ENCODE measurements at places on chromosomes 4 and X.
A peak's percentile ranks its signal among the peaks of the same experiment; 100 is the strongest.

DNA sequence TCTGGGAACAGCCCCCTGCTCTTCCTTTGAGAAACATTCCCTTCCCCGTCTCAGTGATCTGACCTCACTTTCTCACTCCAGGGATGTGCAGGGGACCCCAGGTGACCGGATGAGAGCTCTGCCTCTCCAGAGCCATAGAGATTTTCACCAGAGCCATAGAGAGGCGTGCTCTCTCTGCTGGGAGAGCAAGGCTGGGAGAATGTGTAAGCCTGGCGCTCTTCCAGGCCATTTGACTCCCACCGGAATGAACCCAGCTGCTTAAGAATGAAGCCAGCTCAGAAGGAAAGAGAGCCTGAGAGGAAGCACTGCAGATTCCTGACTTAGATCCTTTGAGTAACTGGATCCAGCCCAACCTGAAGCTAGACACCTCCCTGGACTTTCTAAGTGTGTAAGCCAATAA, 106.4 kb downstream of the DHX15 start:
- DNase-seq, result peak; percentile 81

DNA sequence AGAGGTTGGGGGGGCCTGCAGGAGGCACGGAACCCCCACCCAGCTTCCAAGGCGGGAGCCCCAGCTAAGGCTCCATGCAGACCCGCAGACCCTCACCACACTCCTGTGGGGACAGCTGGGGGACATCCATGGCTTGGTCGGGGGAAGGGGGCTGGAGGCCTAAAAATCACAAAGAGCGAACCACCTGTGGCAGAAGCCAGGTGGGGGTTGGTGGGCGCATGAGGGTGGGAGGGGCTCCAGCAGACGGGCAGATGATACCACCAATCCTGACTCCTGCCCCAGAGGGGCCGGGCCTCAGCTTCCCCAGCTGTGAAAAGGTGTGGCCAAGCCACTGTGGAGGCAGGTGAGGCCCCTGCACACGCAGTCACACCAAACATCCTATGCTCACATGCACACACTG, 111.6 kb downstream of the FAM53A start:
- no peak for DNase-seq

- no peak for DNase-seq
Observed at GRCh38 chr4:56783986-56784385, 37.5 kb downstream of the SPINK2 start.

DNA sequence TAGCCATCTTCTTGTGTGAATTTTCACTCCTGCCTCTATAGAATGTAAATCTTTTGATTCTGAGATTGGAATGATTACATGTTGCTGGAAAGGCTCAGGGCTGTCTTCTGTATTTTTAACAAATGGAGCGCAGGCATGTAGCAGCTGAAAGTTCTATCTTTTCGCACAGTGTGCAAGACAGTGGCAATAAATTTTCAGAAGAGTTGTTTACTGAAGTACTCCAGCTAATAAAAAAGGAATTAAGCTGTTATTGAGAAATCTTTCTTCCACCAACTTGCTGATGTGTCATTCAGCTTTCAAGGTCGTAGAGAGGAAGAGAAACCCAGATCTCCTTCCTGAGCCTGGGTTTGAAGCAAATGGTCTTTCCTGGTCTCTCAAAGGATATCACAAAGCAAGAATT, 122.0 kb upstream of the PUDP start:
- DNase-seq, result no peak

GRCh38 chrX:101686574-101686973, 26.9 kb upstream of the ARMCX2 start:
- no peak for DNase-seq

DNA sequence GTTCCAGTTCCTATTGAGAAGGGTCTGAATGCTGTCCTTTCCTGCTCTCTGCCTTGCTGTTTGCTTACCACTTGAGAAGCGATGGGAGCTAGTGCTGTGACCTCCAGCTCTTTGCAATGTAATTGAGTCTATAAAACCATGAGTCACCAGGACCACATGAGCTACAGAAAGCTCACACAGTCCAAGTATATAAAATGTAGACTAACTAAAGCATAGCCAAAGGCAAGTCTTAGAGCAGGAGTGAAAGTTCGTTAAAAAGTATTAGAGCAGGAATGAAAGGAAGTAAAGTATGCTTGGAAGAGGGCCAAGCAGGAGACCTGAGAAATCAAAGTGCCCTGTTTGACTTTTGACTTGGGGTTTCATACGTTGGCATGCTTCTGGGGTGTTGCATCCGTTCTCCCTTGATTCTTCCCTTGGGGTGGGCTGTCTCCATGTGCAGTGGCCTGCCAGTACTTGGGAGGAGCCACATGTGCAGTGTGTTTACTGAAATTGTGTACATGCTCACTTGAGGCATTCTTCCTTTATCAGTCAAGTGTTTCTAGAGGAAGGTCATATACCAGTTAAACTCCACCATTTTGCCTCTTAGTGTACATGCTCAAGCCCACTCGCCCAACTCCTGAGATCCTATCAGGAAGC, 71.3 kb upstream of the KIT start:
- no peak for DNase-seq

- no peak for DNase-seq
Observed at GRCh38 chr4:53885668-53886067, 178.7 kb downstream of the CHIC2 start.

- DNase-seq, result no peak
Observed at GRCh38 chr4:127229855-127230608, 402.7 kb upstream of the INTU start.

- no peak for DNase-seq
Observed at GRCh38 chr4:145153181-145153903, 27.0 kb downstream of the OTUD4 start.

GRCh38 chrX:67780694-67781109, 236.9 kb downstream of the AR start:
- DNase-seq, result peak; percentile 39

DNA sequence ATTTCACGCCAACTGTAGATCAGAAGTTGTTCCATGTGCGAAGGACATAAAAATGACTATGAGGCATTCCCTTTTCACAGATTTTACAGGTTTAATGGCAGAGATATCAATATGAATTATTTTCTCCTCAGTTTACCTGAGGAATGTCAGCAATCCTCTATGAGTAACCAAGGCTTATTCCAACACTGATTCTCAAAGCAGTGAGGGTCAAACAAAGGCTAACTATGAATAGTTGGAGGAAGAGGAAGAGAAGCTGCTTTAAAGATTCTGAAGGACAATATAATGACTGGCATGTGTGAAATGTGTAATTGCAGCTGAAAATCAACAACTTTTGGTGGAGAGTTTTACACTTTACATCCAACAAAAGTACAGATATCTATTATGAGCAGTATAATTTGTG, 29.1 kb downstream of the NAF1 start:
- DNase-seq, result no peak

DNA sequence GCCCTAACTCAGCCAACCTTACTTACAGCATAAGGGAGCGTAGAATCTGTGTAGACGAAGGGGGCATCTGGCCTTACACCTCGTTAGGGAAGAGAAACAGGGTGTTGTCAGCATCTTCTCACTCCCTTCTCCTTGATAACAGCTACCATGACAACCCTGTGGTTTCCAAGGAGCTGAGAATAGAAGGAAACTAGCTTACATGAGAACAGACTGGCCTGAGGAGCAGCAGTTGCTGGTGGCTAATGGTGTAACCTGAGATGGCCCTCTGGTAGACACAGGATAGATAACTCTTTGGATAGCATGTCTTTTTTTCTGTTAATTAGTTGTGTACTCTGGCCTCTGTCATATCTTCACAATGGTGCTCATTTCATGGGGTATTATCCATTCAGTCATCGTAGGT, 14.6 kb downstream of the PLP1 start:
- DNase-seq, result no peak

DNA sequence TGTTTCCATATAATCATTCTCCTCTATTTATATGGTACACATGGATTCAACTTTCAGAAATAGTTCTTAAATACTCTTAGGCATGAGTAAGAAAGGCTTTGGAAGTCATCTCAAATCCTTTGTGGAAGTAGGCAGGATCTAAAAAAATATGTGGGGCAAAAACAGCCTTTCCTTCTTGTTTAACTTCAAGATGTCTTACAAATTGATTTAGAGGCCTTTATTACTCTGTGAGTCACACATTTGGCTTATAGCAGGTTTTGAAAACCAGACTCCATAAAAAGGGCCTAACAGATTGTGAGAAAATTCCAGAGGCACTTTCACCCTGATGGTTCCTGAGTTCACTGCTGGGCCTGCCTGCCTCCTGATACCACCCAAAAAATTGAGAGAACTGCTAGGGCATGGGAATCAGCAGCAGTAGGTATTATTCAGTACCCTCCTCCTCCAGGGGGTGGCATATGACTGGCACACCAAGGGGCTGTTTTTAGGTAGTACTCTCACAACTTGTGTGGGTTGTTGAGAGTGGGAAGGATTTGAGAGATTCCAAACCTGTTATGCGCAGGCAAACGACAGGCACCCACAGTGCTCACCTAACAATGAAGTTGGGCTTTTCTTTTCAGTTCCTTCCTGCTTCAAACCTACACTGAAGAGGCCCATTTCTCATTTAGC, 162.7 kb upstream of the MBNL3 start:
- DNase-seq, result no peak

- DNase-seq, result no peak
Observed at GRCh38 chr4:119026662-119027444, 108.8 kb upstream of the MYOZ2 start.

- no peak for DNase-seq
Observed at GRCh38 chrX:54184474-54184873, 1.4 kb upstream of the FAM120C start.

DNA sequence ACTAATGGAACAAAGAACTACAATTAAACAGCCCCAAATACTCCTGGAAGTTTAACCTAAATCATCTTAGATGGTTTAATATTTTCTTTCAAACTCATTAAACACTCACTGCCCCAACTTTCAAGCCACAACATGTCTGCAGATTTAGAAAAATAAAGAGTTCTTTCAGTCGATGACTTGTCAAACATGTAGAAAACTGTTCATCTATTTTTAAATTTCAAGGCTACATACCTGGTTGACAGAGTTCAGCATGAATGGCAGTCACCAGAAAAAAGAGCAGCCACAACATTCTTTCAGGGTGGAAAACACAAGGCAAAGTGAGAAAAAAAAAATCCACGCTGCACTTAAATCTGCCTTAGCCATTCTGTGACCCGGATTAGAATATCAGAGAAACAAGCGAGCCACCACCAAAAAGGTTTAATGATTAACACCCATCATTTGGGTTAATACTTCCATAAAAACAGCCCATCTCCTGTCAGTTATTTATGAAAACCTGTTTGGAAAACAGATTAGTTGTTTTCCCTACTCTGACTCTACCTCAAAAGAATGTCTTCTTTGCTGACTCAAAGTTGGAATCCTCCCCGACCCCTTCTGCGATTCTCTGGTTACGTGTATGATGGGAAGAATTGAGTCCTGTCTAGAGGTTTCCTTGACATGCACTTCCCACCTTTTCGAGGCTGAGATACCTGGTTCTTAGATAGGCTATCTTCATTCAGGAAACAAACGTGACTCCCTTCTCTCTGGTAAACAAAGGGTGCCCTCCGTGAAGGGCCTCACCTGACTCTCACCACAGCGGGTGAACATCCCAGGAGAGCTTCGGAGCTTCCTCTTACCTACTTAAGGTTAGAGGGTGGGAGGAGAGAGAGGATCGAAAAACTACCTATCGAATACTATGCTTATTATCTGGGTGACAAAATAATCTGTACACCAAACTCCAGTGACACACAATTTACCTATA, at the start of gene CLTRN:
Gene CLTRN (minus strand): TSS at position 319 of the 958 bp plus-strand sequence. CDS start 30 bp downstream, at position 289.
- DNase-seq, result no peak

GRCh38 chrX:77776659-77777058, 9.4 kb downstream of the ATRX start:
- DNase-seq, result no peak

DNA sequence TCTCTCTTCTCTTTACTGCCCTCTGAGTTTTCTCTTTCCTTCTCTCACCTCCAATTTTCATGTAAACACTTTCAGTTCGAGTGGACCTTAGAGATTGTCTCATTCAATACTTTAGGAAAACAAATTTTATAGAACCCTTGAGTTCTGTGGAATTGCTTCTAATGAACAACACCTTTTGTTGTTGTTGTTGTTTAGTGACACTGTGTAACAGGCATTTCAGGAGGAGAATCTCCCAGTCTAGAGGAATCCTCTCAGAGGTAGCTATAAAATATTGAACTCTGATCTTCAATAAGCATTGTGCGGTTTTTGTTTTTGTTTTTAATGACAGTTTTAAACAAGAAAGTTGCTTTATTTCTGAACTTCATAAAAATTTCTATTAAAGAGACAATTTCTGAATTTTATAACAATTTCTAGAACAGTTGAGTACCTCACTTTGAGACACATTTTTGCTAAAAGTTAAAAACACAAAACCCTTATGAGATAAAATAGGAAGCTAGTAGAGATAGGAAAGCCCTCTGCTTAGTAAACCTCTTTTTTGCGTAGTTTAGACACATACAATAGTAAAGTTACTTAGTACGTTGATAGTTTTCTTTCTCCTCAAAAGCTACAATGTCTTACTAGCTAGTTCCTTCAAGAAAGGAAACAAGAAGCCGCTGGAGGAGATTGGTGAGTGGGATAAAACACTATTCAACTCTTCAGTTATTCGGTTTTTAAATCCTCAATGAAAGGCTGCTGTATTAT, 38.8 kb downstream of the CLCN3 start:
- no peak for DNase-seq

DNA sequence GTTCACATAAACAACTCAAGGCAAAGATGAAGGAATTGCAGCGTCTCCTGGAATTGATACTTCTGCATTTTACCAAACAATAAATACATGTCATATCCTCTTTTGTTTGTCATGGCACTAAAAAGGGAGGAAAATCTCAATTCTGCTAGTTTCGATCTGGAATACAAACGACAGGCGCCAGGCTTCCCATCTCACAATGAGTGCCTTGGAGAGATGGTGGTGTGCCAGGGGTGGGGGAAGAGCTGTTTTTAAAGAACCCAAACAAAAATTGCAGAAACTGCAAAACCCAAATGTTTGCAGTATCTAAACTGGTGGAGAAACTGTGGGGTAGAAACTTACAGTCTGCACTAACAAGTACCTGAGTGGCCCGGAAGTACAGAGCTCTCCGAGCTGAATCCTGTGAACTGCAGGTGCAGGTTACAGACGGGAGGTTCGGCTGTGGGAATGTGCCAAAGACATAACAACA, 53.0 kb upstream of the KLF3 start:
- no peak for DNase-seq

GRCh38 chrX:111831343-111831742, 44.6 kb upstream of the TRPC5OS start:
- no peak for DNase-seq

DNA sequence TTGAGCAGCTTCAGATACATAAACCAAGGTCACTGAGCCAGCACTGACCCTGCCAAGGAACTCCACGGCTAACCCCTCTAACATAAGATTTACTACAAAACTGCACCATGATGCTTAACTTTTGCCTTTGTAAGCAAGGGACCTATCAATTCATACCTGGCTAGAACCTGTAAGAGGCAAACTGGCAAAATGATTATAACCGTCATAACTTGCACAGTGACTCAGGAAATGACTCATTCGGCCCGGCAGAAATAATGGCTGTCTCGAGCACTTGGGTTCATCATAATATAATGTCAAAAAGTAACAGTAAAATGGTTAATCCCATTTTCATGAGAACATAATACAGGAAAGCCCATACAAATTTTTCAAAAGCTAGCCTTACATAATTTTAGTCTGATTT, 17.2 kb downstream of the RASGEF1B start:
- DNase-seq, result no peak

GRCh38 chr4:180380733-180381132, 1862.5 kb upstream of the TENM3 start:
- no peak for DNase-seq

GRCh38 chr4:8862800-8863685, 8.6 kb downstream of the HMX1 start:
- DNase-seq, result no peak
